ENCODE measurements at places on chromosomes 16 and 17. TPM values are rescaled to one million over a fixed set of nuclear protein-coding genes. Genes with fewer than 3 reads are reported as not detected.

The TP53TG3B gene
- not detected for total RNA-seq

The ZP2 gene
- total RNA-seq = 0.20 TPM

The CNGB1 gene
- total RNA-seq = 2.0 TPM

The WDR45B gene
- total RNA-seq = 76.0 TPM

The NPIPB5 gene
- 405 TPM for total RNA-seq

GRCh38 chr16:56337858-56338325 is 87.5 kb downstream of the AMFR start:
- DNase-seq = no peak

DNA sequence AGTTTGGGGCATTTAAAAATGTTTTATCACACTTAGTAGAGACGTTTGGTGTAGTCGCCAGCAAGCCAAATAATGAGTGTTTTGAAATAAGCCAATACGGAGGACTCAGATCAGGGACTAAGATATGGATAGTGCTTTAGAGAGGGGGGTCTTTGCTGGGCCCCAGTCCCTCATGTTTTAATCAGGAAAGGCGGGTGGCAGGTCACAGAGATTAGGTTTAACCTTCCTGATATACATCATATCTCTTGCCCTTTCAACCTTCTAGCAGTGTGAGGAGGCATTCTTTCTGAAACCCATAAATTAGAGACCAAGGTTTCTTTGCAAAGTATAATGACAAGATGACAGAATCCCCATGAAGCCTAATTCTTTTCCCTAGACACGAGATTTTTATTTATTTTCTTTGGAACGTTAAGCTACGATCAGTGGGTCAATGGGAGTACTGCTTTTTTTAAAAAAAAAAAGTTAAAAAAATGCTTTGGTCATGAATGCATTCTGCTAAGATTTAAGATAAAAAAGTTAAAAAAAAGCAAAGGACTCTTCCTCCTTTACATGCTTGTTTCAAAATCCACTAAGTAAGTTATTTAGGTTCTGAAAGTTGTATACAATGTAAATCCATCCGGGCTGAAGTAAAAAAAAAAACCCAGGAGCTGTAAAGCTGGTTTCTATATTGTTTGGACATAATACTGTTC is 572.1 kb upstream of the SALL1 start:
- DNase-seq = no peak

DNA sequence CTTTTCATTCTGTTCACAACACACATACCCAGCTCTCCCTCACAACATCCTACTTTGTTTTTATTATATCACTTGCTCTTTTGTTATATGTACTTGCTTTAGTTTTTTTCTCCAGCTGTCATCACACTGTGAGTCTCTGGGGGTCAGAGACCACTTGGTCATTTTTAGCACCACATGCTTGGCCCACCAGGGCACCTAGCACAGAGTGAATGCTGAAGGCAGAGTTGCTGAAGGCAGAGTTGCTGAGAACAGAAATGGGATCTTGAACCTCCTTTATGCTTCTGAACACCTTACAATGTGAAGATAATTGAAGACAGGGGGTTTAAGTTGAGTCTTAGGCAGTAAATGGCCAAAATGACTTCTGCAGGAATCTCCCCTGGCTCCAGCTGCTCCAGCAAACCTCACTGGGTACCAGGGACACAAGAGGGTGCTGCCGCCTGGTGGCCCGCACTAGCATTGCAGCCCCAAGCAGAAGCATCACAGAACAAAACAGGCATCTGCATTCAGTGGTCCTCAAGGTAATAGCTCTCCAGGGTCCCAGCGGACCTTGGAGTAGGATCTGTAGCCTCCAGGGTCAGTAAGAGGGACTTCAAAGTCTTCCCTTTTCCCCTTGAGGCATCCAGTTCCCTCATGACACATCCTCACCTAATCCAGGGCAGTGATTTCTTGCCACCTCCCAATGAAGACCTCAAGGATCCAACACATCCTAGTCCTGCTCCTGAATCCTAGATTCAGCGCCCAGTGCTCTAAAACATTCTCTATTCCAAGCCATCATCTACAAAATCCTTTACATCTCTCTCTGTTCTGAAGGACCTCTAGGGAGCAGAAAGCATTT is 1972.6 kb downstream of the TP53TG3F start:
- no peak for DNase-seq

GRCh38 chr16:74748616-74749026 is 26.0 kb downstream of the FA2H start:
- peak; percentile 17 for DNase-seq

DNA sequence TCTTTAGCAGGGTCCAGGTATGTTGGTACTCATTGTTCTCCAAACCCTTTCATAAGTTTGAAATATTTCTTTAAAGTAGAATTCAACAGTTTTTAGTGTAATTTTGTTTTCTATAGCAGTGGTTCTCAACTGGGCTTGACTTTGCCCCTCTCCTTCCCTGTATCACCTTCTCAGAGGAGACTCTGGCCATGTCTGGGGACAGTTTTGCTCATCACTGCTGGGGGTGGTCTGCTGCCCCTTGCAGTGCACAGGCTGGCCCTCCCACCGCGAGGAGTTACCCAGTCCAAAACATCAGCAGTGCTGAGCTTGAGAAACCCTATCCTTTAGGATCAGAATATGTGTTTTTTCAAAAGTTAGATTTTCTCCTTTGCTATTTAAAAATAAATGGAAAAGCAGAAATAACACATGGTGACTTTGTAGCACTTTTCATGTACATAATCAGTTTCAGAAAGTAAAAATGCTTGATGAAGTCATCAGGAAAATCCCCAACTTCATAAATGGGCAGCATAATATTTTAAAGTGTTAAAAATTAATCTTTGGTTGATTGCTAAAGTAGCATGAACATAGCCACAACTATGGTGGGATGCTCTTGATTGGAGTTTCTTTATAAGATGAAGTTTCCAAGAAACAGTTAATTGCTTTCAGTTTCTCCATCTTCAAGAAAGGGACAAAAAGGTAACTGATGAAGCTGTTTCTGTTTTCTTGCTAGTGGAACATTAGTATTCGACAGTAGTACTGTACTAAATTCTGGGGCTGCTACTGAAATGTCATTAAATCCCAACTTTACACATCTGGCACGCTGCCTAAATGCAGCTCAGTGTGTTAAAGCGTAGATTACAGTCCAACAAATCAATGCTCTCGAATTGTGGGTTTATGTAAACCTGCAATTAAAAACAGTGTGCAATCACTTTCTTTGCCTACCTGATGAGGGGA is 70.3 kb downstream of the NETO2 start:
- DNase-seq = peak; percentile 79
